Sciatic nerve (tissue), 2 donors: ENCODE measurements at places on chromosomes 7 and 10.
A peak's percentile ranks its signal among the peaks of the same experiment; 100 is the strongest.

GRCh38 chr7:42981601-42982000 is 49.4 kb downstream of the MRPL32 start:
- DNase-seq = no peak

GRCh38 chr10:103480521-103480920 is 1.5 kb upstream of the CALHM3 start:
- DNase-seq = no peak

GRCh38 chr7:5435291-5436002 is 11.8 kb upstream of the TNRC18 start:
- no peak for DNase-seq

DNA sequence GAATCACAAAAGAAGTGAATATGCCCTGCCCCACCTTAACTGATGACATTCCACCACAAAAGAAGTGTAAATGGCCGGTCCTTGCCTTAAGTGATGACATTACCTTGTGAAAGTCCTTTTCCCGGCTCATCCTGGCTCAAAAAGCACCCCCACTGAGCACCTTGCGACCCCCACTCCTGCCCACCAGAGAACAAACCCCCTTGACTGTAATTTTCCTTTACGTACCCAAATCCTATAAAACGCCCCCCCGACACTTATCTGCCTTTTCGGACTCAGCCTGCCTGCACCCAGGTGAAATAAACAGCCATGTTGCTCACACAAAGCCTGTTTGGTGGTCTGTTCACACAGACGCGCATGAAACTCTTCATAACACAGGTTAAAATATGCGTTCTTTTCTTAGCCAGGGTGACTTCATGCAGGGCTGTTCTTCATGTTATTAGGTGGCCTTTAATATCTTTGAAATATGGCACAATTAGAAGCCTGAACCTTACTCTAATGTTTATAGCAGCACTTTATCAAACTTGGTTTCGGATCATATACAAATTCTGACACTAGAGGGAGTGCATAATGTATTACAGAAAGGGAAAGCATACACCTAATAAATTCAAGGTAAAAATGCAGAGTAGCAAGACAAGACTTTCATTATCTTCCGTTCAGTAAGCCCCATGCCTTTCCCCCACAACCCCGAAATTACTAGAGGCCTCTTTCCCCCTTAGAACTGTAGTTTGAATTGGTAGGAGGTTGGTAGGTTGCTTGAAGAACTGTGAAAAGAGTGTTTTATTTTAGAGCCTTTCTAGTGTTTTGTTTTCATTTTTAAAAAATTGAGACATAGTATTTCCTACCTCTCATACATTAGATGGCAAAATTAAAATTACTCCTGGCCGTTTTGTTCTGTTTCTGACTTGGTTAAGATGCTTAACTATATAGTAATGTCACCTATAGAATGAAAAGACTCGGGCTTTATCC is 117.9 kb downstream of the NPY start:
- DNase-seq = no peak

- no peak for DNase-seq
Measured at GRCh38 chr10:59018977-59019376, 157.5 kb upstream of the PHYHIPL start.

GRCh38 chr7:1545417-1546246 is 10.4 kb downstream of the TMEM184A start:
- DNase-seq = peak; percentile 58

- DNase-seq = no peak
Measured at GRCh38 chr7:33888166-33888565, 17.2 kb upstream of the BMPER start.

DNA sequence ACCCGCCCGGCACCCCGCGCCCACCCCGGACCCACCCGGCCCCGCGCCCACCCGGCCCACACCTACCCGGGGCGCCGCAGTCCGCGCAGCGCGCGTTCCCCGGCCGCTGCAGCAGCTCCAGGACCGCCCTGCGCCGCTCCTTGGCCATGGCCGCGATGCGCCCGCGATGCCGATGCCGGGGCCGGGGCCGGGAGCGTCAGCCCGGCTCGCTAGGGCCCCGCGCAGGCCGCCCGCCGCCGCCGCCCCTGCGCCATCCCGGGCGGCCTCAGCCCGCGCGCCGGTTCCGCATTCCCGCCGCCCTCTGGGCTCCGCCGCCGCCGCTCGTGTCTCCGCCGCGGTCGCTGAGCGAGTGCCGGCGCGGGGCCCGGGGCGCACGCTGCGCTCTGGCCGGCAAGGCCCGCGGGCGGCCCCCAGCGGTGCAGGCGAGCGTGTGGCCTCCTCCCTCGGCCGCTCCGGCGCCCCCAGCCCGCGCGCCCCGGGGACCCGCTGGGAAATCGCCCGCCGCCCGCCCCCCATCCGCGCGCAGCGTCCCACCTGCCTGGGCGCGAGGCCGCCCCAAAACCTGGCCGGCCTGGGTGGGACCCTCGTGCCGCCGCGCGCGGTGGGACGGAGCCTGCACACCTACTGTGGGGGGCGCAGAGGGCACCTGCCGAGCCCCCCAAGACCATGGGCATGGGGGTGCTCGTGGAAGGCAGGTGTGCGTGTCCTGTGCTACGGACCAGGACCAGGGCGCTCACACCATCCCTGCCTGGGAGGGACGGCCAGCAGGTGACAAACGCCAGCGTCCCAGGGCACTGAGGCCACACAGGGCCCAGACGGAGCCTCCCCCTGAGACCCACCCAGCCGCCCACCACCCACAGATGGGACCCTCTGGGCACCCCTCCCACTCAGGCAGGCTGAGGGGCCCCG is at the start of gene ADAP1:
Gene ADAP1, minus strand, starts transcription at position 351 of the 909 bp plus-strand sequence. Its CDS starts 203 bp downstream, at position 148.
- no peak for DNase-seq

- DNase-seq = no peak
Measured at GRCh38 chr7:121954803-121955202, 81.8 kb downstream of the PTPRZ1 start.

- DNase-seq = no peak
Measured at GRCh38 chr7:134705716-134706115, 59.1 kb downstream of the BPGM start.

DNA sequence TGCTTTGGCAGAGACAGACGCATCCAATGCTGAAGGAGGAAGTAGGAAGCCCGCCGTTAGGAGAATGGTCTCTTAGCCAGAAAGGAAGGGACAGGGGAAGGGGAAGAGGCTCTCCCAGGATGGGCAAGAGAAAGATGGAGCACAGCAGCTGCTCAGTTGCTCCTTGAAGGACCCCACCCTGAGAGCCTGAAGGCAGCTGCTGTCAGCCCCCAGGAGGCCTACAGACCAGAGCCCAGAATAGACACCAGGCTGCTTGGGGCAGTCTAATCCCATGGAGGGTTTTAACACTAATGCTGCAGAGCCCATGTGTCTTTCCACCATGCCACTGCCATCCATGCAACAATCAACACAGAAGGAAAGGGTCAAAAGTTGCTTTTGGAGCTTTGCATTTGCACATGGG is 3.5 kb upstream of the C7orf33 start:
- DNase-seq = no peak

DNA sequence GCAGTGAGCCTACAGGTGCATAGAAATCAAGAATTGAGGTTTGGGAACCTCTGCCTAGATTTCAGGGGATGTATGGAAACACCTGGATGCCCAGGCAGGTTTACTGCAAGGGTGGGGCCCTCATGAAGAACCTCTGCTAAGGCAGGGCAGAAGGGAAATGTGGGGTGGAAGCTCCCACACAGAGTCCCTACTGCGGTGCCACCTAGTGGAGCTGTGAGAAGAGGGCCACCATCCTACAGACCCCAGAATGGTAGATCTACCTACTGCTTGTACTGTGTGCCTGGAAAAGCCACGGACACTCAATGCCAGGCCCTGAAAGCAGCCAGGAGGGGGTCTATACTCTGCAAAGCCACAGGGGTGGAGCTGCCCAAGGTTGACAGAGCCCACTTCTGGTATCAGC is 533.5 kb downstream of the GPAM start:
- DNase-seq = no peak

GRCh38 chr7:156096771-156097538 is 284.7 kb upstream of the SHH start:
- DNase-seq = no peak

GRCh38 chr10:122510736-122511135 is 49.4 kb downstream of the HTRA1 start:
- no peak for DNase-seq

- no peak for DNase-seq
Measured at GRCh38 chr7:136144182-136144581, 167.0 kb upstream of the MTPN start.

- no peak for DNase-seq
Measured at GRCh38 chr7:106639476-106640334, 21.3 kb downstream of the CCDC71L start.
